ENCODE measurements at places on chromosomes 12 and 14. TPM values are rescaled to one million over a fixed set of nuclear protein-coding genes. Genes with fewer than 3 reads are reported as not detected.

DNA sequence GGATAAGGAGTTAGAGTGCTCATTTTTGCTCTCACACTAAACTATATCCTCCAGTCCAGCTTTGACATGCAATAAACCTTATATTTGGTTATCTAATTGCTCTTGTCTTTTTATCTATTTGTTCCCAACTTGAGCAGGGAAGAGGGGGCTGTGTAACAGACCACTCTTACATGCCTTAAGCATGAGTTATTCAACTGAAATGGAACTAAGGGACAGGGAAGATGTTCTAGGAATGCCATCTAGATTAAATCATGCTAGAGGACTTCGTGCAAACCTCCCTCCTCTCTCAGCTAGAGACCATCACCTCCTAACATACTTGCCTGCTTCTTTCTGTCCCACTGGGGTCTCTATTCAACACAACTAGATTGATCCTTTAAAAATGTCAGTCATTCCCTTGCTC lies 20.6 kb downstream of the SPX start:
- no peaks in the 10 kb centered on the region for H3K36me3 ChIP-seq
- no peak for DNase-seq
- no peaks in the 10 kb centered on the region for H3K27me3 ChIP-seq

- peaks cover 5% of the 10 kb centered on the region for H3K4me1 ChIP-seq
- no peak overlapping the region for H3K4me3 ChIP-seq
- no peak overlapping the region for H3K27ac ChIP-seq
- H3K36me3 ChIP-seq: no peaks in the 10 kb centered on the region
- no peak for DNase-seq
Observed at GRCh38 chr14:64970041-64970440, 2.1 kb downstream of the RAB15 start.

GRCh38 chr12:1590221-1590979 lies 4.0 kb downstream of the FBXL14 start:
- H3K36me3 ChIP-seq: peaks cover 17% of the 10 kb centered on the region
- no peaks in the 10 kb centered on the region for H3K27me3 ChIP-seq
- peak overlapping the region; percentile 68 for H3K4me3 ChIP-seq
- peak overlapping the region; percentile 52 for H3K27ac ChIP-seq
- DNase-seq: no peak
- peaks cover 46% of the 10 kb centered on the region for H3K4me1 ChIP-seq

DNA sequence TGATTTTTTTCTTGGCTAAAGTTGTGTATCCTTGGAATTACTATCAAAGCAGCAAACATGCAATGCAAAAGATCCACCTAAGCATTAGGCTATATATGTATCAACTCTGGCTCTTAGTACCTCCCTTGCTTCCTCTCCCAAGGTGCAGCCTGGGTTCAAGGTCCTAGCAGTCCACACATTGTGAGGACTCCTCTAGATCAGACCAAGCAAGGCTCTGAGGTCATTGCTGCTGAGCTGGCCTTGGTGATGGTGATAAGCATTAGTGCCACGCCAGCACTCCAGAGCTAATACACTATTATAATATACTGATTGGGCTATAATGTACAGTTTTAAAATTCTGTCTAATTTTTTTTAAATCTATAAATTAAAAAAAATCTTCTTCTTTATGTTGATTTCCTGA lies 196.9 kb upstream of the BTG1 start:
- no peaks in the 10 kb centered on the region for H3K36me3 ChIP-seq
- peaks cover 8% of the 10 kb centered on the region for H3K4me1 ChIP-seq
- no peak overlapping the region for H3K27ac ChIP-seq
- no peaks in the 10 kb centered on the region for H3K27me3 ChIP-seq

- no peak overlapping the region for H3K4me3 ChIP-seq
- peaks cover 1% of the 10 kb centered on the region for H3K27me3 ChIP-seq
- H3K36me3 ChIP-seq: no peaks in the 10 kb centered on the region
Observed at GRCh38 chr12:2487278-2487677, 307.5 kb upstream of the FKBP4 start.

- no peak overlapping the region for H3K27ac ChIP-seq
- H3K27me3 ChIP-seq: no peaks in the 10 kb centered on the region
- peak; percentile 68 for DNase-seq
- no peak overlapping the region for H3K4me3 ChIP-seq
Observed at GRCh38 chr12:2853626-2854025, 3.2 kb downstream of the TEX52 start.

The KRT84 gene
- total RNA-seq: not detected

The NXPH4 gene
- 0.46 TPM for total RNA-seq

The SLC7A7 gene
- total RNA-seq: 0.34 TPM

- DNase-seq: no peak
- H3K36me3 ChIP-seq: no peaks in the 10 kb centered on the region
- H3K27me3 ChIP-seq: no peaks in the 10 kb centered on the region
- no peak overlapping the region for H3K4me3 ChIP-seq
- H3K27ac ChIP-seq: no peak overlapping the region
Observed at GRCh38 chr14:32417956-32418552, 89.0 kb downstream of the AKAP6 start.

DNA sequence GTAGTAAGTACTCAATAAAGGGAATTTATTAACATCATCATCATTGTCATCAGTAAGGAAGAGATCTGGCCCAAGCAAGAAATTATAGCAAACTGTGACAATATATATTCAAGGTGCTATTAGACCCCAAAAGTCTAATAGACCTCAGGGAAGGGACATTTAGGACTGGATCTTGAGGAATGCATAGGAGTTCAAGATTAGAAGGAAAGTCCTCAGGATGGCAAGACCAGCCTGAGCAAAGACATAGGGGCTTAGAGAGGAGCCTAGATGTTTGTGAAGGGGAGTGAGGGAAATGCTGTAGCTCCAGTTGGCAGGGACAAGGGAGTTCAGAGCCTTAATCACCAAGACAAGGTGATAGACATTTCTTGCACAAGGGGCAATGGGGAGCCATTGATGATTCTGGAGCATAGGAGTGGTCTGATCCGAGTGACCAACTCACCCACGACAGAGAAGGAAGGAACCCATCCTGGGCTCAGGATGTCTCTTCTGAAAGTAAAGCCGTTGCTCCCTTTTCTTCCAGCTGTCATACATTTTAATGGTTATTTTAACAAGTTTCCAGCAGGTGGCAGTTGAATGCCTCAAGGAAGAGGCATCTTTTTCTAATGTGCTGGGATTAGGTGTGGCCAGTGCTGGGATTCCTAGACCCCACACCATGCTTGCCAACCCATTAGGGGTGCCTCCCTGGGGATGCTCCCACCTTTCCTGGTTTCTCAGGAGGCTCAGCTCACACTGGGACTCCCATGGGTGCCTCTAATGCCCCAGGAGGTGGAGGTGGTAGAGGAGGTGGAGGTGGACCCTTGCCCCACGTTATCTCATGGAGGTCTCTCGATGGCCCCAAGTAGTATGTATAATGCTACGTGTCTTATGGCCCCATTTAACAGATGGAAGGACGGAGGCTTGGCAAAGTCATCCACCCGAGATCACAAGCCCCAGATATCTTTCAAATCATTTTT lies 37.8 kb downstream of the PHETA1 start:
- no peaks in the 10 kb centered on the region for H3K36me3 ChIP-seq
- H3K27ac ChIP-seq: no peak overlapping the region
- H3K27me3 ChIP-seq: peaks cover 12% of the 10 kb centered on the region
- DNase-seq: no peak
- no peak overlapping the region for H3K4me3 ChIP-seq
- H3K4me1 ChIP-seq: no peaks in the 10 kb centered on the region

The ZNF10 gene
- 3.7 TPM for total RNA-seq

GRCh38 chr12:53499266-53500141 lies at the start of gene MAP3K12:
MAP3K12 (minus strand) TSS chr12:53499458; CDS start chr12:53487391, 12,067 bp downstream.
- no peaks in the 10 kb centered on the region for H3K36me3 ChIP-seq
- H3K4me3 ChIP-seq: peak within 1 kb of the TSS; percentile 84
- H3K4me1 ChIP-seq: peaks cover 37% of the 10 kb centered on the region
- no peaks in the 10 kb centered on the region for H3K27me3 ChIP-seq
- H3K27ac ChIP-seq: peak within 1 kb of the TSS; percentile 93

- H3K4me1 ChIP-seq: peaks cover 3% of the 10 kb centered on the region
- H3K36me3 ChIP-seq: no peaks in the 10 kb centered on the region
- DNase-seq: no peak
- H3K27ac ChIP-seq: no peak overlapping the region
- H3K4me3 ChIP-seq: no peak overlapping the region
- H3K27me3 ChIP-seq: peaks cover 10% of the 10 kb centered on the region
Observed at GRCh38 chr12:15496738-15497137, 174.4 kb downstream of the PTPRO start.

The CLECL1 gene
- total RNA-seq: 7.4 TPM

GRCh38 chr12:20097626-20098025 lies 270.7 kb upstream of the PDE3A start:
- no peak overlapping the region for H3K4me3 ChIP-seq
- DNase-seq: no peak
- no peaks in the 10 kb centered on the region for H3K4me1 ChIP-seq
- no peak overlapping the region for H3K27ac ChIP-seq

The TAPBPL gene
- total RNA-seq: 33.4 TPM

- no peaks in the 10 kb centered on the region for H3K27me3 ChIP-seq
- no peak overlapping the region for H3K4me3 ChIP-seq
- DNase-seq: no peak
- no peak overlapping the region for H3K27ac ChIP-seq
Observed at GRCh38 chr12:31312431-31312830, 13.5 kb downstream of the SINHCAF start.

The KRT73 gene
- 0.19 TPM for total RNA-seq

- no peaks in the 10 kb centered on the region for H3K27me3 ChIP-seq
- no peak overlapping the region for H3K4me3 ChIP-seq
- no peak overlapping the region for H3K27ac ChIP-seq
- DNase-seq: no peak
Observed at GRCh38 chr14:41817626-41818025, 210.9 kb downstream of the LRFN5 start.

The SLC17A8 gene
- total RNA-seq: not detected

GRCh38 chr12:89345376-89345775 lies 6.9 kb downstream of the DUSP6 start:
- no peak for DNase-seq
- no peaks in the 10 kb centered on the region for H3K27me3 ChIP-seq
- H3K4me3 ChIP-seq: no peak overlapping the region

DNA sequence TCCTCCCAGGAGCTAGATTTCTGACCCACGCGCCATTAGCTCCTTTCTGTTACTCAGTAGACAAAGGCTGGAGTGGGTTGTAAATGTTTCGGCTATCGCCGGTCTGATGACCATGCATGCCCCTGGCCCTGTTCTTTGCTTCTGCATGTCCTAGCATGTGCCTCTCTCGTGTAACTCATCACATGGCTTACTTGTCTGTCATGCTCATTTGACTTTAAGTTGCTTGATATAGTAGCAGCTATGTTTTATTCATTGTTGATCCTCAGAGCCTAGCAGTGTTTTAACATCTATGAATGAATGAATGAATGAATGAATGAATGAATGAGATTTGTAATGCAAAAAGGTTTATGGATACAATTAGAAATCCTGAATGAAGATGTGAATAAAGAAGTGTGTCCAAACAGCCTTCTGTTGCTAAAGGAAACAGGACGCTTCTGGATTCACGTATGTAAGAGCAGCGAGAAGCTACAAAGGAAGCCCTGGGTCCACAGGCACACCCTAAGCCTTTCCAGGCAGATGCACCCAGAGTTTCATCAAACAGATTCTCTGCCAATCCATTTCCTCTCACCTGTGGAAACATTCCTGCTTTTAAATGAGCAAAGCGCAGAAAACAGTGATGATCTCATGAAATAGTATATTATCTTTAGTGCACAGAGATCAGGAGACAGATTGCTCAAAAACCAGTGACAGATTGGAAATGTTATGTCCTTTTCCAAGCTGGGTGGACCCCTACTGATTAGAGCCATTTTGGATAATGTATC lies 3.4 kb downstream of the GSG1 start:
- peak overlapping the region; percentile 83 for H3K27ac ChIP-seq
- H3K27me3 ChIP-seq: no peaks in the 10 kb centered on the region
- H3K4me3 ChIP-seq: peak overlapping the region; percentile 57
- H3K36me3 ChIP-seq: no peaks in the 10 kb centered on the region
- peaks cover 58% of the 10 kb centered on the region for H3K4me1 ChIP-seq

The GRIP1 gene
- total RNA-seq: 0.53 TPM

DNA sequence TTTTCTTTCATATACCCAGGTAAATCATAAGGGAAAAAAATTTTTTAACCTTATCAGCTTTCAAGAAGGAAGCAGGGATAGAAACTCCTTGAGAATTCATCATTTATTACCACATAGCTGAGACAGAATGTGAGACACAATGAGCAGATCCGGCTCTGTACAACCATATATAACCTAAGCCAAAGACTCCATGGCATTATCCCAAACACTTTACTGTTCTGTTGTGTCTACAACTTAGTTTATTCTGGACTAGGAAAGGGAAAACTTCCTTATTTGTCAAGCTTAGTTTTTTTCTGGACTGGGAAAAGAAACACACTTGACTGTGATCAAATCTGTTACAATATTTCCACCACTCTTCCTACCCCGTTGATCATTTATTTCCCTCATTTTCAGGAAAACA lies 38.3 kb upstream of the CATSPERB start:
- no peak overlapping the region for H3K27ac ChIP-seq
- peaks cover 5% of the 10 kb centered on the region for H3K36me3 ChIP-seq
- no peaks in the 10 kb centered on the region for H3K27me3 ChIP-seq
- no peak overlapping the region for H3K4me3 ChIP-seq
- H3K4me1 ChIP-seq: no peaks in the 10 kb centered on the region

DNA sequence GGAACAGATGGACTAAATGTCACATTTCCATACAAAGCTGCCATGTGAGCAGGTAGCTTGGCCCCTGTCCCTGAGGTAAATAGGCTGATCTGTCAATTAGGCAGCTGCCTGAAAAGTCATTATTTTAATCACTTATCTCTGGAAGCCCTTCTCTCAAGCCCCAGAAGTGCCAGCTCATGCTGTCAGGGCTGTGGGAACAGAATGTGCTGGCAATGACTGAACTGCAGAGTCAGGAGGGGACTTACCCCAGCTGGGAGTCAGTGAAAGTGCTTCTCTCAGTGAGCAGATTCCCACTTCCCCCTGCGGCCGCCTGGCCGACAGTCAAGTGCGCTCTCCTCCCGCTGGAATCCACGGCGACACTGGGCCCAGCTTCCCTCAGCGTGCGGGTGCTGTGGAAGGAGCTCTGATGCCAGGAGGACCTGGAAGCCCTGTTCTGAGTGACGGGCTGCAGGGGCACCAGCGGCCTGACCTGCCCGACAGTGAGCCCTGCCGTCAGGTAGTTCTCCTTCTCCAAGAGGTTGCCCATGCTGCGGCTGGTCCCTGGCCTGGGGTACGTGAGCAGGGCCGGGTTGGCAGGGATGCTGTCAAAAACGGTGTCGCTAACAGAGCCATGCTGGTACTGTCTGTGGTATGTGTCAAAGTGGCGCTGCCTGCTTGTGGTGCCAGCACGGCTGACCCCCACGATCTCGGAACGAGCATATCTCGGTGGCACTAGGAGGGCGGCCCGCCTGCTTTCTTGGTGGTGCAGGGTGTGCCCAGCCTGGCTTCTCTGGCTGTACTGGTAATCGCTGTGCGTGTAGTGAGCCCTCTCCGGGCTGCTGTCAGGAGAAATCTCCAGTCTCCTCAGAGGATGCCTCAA lies 18.7 kb downstream of the PKP2 start:
- DNase-seq: no peak
- H3K4me3 ChIP-seq: no peak overlapping the region
- no peaks in the 10 kb centered on the region for H3K36me3 ChIP-seq
- no peaks in the 10 kb centered on the region for H3K27me3 ChIP-seq

Data from activated CD4-positive, alpha-beta memory T cell treated with anti-CD3 and anti-CD28 coated beads for 36 hours (primary cell).